ENCODE measurements at places on chromosomes 6 and 20.

GRCh38 chr6:2949121-2949520 is 22.2 kb downstream of the SERPINB6 start:
- no peak for DNase-seq

- no peak for DNase-seq
Observed at GRCh38 chr6:125804264-125804663, 13.5 kb downstream of the NCOA7 start.

- no peak for DNase-seq
Observed at GRCh38 chr6:25641940-25642666, 9.9 kb upstream of the SCGN start.

GRCh38 chr6:159981403-159982245 is 12.7 kb downstream of the IGF2R start:
- no peak for DNase-seq

DNA sequence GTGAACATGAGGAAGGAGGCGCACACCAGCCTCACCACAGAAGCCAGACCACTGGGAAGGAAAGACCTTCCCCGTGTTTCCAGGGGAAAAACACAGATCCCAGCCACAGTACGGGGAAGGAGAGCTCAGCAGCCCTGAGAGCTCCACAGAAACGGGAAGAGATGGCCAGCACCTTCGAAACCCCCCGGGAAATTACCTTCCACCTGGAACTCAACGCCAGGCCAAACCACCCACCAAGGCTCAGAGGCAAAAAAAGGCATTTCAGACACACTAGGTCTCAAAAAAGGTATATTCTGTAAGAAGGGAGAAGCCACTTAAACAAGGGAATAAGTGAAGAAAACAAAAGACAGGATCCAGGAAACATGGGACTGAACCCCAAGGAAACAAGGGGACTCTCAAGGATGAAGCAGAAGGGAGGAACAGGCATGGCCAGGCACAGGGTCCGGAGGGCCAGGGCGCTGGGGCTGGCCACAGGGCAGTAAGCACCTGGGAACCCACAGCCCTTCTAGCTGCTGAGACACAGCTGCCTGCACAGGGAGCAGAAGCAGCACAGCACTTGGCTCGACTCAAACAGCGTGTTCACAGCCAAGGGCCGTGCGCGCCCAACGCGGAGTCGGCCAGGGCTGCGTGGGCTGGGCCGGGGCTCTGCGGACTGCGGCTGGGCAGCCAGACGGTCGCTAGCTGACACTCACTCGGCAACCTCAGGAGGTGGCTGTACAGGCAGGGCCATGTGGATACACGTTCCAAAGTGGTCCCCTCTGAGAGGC is 44.6 kb downstream of the TAF4 start:
- DNase-seq: peak; percentile 73

DNA sequence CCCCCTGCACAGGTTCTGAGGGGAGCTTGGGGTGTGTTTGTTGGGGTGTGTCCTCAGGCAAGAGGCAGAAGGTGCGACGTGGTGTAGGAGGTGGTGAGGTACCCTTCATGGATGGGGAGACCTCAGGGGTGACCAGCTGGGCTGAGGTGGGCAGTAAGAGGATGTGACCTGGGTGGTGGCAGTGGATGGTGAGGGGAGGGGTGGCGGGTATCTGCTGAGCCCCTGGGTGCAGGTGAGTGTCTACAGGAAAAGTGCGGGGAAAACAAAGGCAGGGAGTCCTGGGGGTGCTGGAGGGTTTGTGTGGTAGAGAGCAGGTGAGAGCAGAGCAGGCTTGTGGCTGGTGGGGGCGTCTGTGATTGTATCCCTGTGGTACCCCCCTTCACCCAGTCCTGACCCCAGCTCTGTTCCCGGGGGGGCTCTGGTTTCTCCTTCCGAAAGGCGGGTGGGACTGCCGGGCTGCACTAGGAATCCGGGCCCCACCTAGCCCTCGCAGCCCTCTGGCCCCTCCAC is 631 bp downstream of the RAET1L start:
- DNase-seq: no peak

DNA sequence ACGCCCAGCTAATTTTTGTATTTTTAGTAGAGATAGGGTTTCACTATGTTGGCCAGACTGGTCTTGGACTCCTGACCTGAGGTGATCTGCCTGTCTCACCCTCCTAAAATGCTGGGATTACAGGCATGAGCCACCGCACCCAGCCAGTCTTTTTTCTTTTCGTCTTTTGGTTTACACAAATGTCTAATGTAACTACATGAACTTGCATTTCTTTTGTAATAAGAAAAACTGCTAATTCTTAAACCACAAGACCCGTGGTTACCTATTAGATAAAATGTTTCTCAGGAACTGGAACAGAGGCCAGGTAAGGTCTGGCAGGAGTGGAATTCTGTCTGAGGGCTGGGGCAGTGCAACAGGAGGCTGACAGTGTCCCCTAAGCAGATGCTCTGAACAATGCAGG is 32.7 kb upstream of the GSTA3 start:
- DNase-seq: no peak

GRCh38 chr20:31949877-31950646 is 1.8 kb downstream of the PDRG1 start:
- DNase-seq: no peak
